Breast epithelium (tissue), 4 donors: ENCODE measurements at places on chromosomes 2 and 18. TPM values are rescaled to one million over a fixed set of nuclear protein-coding genes. Genes with fewer than 3 reads are reported as not detected.

DNA sequence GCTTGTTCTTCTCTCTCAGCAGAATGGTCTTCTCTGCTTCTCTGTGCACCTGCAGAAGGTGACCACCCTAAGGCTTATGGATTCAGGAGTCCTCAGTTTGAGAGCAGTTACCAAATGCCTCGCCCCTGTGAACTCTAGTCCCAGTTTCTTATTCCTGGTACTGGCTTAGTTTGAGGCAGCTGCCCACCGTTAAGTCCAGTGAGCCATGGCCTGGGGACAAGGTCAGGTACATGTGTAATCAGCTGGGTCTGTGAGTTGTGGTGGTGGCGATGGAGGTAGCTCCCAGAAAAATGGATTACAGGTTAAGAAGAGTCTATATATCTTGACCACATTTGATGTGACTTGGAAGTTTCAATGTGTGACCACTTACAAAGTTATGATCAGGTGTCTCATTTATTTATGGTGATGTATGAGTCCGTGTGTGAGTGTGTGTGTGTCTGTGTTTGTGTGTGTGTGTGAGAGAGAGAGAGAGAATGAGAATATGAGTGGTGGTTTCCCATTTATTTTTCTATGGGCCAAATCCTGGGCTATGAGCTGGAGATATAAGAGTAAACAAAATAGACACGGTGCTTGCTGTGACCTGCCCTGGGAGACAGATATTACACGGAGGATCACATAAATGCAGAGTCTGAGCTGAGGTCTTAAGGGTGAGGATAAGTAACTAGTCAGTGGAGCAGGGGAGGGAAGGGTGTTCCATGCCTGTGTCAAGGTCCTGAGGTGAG is 13.0 kb upstream of the IL1RN start:
- DNase-seq: no peak

DNA sequence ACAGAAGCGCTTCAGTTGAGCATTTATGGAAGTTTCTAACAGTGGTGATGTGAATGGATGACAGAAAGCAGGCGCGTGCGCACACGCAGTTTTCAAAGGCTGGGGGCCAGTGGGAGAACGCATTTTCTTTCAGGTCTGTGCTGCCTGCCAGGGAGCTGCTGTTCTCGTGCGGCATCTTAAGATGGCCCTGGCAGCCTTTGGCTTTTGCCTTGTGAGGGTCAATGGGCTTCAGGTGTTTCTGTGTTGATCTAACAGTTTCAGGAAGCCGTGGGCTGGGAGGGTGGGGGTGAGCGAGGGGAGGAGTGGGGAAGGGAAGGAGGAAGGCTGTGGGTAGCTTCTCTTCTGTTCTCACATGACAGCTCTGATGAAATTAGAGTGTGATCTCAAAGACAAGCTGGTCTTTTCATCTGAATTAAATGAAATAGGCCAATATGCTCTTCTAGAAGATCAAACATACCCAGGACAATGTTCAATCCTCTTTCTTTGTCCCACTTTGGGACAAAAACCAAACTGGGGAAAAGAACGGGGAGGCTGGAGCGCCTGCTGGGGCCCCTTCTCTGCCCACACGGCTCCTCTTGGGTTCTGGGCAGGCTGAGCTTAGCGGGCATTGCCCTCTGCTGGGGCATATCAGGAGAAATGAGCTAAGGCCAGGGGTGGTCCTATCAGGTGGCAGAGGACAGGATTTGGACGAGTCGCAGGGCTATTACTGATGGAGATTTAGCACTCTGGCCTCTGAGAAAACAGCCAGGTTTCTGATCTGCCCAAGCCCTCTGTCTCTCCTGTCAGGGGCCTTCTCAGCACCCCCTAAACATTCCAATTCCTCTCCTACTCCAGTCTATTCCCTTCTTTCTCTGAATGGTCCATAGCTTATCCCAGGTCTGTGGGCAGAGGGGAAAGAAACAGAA is 126.2 kb upstream of the LGALSL start:
- no peak for DNase-seq

DNA sequence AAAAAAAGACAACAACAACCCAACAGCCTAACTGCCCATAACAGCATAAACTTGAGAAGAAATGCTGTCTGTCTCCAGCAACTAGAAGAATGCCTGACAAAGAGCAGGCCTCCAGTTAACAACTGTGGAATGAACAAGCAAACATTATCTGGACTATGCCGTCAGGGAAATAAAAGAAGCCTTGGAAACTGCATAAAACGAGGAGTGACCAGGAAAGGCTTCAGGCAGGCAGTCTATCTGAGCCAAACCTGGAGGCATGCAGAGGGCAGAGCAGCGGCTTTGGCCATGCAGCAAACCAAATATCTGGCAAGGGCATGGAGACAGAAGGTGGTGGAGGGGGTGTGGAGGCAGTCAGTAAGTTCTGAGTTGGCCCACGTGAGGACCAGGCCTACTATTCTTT is 11.1 kb downstream of the HES6 start:
- no peak for DNase-seq

- DNase-seq: no peak
These were observed 148.0 kb upstream of the ALPP start for GRCh38 chr2:232230560-232230959.

DNA sequence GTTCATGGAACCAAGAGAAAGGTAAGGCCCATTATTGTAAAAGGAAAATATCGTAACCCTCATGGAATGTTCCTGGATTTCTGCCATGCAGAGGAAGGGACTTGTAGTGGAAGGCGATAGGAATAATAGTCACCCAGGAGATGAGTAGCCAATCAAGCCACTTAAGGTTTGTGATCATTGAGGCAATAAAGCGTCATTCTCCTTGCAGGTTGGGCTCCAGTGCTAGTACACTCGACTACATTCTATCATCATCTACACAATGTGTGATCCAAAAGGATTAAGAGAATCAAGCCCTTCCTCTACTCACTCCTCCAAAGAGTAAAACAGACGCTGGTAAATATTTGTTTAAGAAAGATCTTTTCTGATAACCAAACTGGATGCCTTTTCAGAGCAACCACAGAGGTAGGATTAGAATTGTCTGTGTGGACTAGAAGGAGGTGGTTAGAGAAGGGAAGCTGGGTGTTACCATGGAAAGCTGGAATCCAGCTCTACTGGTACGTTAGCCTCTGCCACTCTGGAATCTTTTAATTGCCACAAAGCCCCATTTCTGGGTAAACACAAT is 245.7 kb downstream of the IKZF2 start:
- no peak for DNase-seq

DNA sequence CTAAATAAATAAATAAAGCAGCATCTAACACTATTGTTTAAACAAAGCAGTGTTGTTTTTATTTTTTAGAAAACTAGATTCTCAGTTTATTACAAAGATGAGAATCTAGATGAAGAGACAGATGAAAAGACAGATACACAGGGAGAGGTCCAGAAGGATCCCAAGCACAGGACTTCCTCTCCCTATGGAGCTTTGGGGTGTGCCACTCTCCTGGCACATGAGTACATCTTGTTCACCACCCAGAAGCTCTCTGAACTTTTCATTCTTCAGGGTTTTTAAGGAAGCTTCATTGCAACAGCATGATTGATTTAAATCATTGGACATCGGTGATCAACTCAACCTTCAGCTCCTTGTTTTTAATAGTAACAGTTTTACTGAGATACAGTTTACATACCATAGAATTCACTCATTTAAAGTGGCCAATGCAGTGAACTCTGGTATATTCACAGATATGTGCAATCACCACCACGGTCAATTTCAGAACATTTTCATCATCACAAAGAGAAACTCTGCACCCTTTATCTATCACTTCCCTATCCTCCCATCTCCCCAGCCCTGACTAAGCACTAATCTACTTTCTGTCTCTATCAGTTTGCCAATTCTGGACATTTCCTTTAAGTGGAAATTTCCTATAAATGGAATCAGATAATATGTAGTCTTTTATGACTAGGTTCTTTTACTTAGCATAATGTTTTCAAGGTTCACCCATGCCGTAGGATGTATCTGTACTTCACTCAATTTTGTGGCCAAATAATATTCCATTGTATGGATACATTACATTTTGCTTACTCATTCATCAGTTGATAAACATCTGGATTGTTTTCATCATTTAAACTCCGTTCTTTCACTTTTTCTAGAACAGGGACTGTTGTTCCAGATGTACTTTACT is 62.3 kb upstream of the ZFP36L2 start:
- no peak for DNase-seq

- DNase-seq: no peak
These were observed 1113.6 kb upstream of the PIK3C3 start for GRCh38 chr18:40841467-40841866.

GRCh38 chr2:168607992-168608391 is 151.9 kb downstream of the CERS6 start:
- DNase-seq: no peak

- DNase-seq: no peak
These were observed 220.8 kb downstream of the SH3RF3 start for GRCh38 chr2:109349503-109350465.

DNA sequence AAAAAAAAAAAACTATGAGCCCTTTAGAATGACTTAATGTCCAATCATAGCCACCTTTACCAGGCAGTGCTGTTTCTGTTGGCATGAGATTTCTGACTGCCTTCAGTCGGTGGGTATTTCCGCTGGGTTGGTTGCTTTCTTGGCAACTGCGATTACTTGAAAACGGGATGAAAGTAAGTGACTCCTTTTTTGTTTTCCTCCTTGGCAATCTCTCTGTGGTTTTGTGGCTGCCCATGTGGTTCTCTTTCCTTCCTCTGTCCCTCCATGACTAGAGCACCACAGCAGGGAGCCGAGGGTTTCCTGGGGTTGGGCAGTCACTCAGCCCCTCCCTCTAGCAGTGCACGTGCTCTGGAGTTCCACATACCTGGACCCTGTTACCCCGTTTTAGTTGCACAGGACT is 112.1 kb downstream of the KLHL29 start:
- DNase-seq: peak; percentile 45

DNA sequence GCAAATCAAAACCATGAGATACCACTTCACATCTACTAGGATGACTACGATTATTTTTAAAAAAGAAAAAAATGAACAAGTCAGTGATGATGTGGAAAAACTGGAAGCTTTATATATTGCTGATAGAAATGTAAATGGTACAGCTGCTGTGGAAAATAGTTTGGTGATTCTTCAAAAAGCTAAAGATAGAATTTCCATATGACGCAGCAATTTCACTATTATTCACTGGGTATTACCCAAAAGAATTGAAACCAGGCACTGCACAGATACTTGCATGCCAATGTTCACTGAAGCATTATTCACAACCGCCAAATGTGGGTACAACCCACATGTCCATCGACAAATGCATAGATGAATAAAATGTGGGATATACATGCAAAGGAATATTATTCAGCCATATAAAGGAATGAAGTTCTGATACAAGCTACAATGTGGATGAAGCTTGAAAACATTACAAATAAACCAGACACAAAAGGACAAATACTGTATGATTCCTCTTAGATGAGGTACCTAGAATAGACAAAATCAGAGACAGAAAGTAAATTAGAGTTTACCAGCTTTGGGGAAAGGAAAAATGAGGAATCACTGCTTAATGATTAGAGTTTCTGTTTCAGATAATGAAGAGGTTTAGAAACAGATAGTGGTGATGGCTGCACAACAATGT is 11.1 kb downstream of the RTTN start:
- no peak for DNase-seq

DNA sequence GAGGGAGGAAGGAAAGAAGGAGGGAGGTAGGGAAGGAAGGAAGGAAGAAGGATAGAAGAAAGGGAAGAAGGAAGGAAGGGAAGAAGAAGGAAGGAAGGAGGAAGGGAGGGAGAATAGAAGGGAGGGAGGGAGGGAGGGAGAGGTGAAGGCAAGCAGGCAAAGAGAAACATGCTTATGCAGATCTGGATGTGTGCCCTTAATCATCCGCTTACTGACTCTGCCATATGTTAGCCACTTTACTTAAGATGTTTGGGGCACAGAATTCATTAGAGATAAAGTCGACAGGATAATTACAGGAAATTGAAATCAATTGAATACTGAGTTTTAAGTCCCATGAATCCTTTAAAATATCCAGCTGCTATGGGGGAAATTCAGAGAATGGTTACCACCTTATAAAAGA is 334.2 kb downstream of the GRB14 start:
- no peak for DNase-seq

DNA sequence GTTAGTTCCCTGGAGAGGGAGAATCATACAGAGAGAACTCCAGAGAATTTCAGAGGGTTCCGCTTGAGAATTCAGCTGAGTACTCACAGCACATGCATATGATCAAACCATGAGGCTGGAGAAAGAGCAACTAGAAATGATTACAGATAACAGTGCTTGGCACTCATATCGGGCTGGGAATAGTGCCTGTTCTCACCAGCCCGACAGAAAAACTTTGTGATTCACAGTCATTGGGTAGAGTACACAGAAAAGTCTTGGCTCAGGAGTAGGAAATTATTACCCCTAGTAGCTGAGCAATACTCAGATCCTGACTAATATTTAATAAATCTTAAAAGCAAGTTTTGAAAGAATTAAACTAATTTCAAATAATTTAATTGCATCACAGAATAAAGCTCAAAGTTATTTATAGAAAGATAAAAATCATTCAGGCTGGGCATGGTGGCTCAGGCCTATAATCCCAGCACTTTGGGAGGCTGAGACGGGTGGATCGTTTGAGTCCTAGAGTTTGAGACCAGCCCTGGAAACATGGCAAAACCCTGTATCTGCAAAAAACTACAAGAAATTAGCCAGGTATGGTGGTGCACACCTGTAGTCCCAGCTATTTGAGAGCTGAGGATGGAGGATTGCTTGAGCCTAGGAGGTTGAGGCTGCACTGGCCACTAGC is 6.8 kb downstream of the WDPCP start:
- DNase-seq: no peak

- DNase-seq: no peak
These were observed 29.6 kb downstream of the FAM168B start for GRCh38 chr2:131063501-131064283.

DNA sequence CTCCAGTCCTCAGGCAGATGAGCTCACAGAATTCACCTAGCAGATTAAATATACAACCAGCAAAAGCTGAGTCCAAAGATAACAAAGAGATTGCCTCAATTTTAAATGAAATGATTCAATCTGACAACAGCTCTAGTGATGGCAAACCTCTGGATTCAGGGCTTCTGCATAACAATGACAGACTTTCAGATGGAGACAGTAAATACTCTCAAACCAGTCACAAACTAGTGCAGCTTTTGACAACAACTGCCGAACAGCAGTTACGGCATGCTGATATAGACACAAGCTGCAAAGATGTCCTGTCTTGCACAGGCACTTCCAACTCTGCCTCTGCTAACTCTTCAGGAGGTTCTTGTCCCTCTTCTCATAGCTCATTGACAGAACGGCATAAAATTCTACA is 86.0 kb downstream of the PTRHD1 start:
- DNase-seq: no peak

GRCh38 chr2:235672720-235673119 is 178.9 kb downstream of the AGAP1 start:
- DNase-seq: no peak

Gene STK25
- 102 TPM for total RNA-seq

Gene DLX2
- not detected for total RNA-seq

Gene CD28
- 4.2 TPM for total RNA-seq

Gene RAB27B
- total RNA-seq: 11.8 TPM

Gene HRH4
- not detected for total RNA-seq
